ENCODE measurements at places on chromosomes 13 and 19.
A peak's percentile ranks its signal among the peaks of the same experiment; 100 is the strongest.

DNA sequence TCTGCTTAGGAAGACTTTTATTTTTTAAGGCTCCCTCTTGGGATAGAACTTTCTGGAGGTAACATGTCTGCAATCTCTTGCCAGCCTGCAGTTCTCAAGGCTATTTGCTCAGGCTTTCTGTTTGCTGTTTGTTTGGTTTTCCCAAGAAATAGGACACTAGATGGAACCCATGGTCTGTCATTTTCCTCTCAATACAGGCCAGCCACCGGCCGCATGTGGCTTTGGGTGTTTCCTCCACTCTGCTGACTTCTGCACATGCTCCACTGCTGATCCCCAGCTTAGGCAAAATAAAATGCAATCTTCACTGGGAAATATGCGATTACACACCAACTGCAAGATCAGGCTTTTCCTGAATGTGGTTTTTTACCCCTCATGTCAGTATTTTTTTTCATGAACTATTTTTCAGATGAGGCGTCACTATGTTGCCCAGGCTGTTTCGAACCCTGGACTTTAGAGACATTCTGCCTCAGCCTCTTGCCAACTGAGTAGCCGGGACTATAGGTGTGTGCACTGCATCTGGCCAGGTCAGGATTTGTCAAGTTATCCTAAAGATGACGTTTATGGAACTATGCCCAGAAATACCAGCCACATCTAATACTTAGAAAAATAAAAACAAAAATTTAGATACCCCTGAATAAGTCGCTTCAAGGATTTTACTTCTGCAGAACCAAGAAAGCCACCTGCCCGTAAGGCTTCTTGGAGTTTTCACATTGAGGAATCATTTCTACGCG, 94.3 kb upstream of the PABPC3 start:
- no peak for DNase-seq

DNA sequence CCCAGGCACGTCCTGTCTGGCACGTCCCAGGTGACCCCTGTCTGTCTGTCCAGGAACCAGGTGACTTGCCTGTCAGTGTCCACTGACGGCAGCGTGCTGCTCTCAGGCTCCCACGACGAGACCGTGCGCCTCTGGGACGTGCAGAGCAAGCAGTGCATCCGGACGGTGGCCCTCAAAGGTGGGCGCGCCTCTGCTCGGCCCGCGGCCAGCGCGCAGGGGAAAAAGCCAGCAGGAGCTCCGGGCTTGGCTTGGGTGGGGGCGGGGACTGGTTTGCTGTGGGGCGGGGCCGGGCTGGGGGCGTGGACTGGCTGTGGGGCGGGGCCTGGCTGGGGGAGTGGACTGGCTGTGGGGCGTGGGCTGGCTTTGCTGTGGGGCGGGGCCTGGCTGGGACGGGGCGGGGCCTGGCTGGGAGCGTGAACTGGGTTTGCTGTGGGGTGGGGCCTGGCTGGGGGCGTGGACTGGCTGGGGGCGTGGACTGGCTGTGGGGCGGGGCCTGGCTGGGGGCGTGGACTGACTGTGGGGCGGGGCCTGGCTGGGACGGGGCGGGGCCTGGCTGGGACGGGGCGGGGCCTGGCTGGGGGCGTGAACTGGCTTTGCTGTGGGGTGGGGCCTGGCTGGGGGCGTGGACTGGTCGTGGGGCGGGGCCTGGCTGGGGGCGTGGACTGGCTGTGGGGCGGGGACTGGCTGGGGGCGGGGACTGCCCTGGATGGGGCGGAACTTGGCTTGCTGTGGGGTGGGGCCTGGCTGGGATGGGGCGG, 7.2 kb downstream of the WDR18 start:
- DNase-seq: peak; percentile 44

GRCh38 chr19:58368561-58369360, 6.2 kb upstream of the ZNF497 start:
- DNase-seq: no peak

DNA sequence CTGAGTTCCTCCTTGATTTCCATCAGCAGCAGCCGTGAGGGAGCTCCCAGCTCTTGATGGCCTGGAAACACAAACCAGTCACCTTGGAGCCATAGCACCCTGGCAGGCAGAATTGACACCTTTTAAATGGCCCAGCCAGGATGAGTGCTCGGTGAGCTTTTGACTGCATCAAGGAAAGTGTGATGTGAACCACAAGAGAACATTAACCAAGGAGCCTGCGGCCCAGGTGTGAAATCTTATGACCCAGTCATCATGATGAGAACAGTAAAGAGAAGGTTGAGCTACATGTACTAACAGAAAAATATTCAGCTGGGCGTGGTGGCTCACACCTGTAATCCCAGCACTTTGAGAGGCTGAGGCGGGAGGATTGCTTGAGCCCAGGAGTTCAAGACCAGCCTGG, 22.8 kb downstream of the SUGP2 start:
- no peak for DNase-seq

GRCh38 chr19:13619203-13619632, 112.9 kb upstream of the CACNA1A start:
- no peak for DNase-seq

DNA sequence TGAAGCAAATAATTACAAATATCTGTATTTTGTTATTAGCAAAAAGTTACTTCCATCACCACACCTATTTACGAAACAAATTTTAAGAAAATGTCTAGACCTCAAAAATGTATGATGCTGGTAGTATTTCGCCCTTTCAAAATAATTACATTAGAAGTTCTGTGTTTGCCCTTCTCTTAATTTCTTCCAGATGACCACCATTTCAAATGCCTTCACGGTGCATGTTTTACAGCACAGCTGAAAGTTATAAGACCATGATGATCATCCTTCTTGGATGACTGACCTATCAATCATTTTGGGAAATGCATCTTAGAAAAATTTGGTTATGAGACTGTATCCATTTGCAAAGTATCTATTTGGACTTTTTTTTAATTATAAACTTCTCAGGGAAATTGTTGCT, 390.8 kb downstream of the SLITRK6 start:
- no peak for DNase-seq

DNA sequence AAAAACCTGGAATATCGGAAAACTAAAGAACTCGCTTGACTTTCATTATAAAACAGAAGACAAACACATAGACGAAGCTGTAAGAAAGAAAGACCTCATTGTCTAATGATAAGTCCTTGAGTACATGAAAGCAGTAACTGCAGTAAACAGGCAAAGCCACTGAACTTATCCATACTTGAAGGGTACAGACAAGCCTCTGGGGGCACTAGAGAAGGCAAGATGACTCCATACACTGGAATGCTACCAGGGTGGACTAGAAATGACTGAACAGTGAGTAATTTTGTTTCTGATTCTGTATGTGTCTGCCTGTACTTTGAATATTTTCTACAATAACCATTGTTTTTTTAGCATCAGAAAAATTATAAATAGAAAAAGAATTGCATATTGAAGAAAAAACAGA, 507.9 kb downstream of the UQCRFS1 start:
- DNase-seq: no peak

DNA sequence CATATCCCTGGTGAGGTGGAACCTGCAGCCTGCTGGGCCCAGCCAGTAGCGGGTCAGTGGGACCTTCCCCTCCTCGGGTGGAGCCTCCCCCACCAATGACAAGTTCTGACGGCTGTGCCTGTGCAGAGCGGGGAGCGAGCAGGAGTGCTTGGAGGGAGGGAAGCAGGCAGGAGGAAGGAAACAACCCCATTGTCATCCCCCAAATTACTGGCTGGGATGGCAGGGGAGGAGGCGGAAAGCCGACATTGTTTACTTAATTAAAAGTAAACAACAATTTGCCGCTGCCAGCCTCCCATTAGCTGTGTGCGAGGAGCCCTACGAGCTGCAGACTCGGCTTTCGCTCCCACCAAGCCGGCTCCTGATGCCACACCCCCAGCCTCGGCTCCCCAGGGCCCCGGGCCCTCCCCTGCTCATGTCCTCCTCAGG, 45.5 kb downstream of the LYL1 start:
- DNase-seq: no peak

GRCh38 chr13:101486708-101487437, 34.4 kb downstream of the ITGBL1 start:
- no peak for DNase-seq

DNA sequence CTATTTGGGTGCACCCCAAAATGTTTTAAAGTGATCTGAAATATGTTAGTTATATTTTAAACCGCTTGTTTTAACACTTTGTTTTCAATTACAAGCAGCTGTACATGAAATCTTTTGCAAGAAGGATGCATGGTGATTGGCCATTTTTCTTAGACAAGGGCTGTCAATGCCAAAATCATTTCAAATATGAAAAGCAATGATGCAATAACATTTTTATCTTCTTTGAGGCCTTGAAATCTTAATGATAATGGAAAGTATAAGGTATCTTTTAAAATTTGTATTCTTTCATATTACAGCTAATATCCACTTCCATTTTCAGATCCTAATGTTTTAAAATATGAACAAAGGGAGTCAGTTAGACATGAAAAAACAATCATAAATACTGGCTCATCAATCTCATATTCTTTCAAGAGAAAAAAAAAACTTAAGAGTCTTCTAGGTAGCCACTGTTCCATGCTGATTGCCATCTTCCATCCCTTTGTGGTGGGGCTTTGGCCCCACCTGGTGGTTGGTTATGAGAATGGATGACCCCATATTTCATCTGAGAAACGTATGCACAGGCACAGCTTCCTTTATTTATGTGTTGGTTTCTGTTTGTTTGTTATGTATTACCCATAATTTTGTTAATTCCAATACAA, 330.3 kb upstream of the MIR17HG start:
- DNase-seq: no peak

GRCh38 chr13:28805193-28805819, 14.8 kb upstream of the MTUS2 start:
- DNase-seq: peak; percentile 6

DNA sequence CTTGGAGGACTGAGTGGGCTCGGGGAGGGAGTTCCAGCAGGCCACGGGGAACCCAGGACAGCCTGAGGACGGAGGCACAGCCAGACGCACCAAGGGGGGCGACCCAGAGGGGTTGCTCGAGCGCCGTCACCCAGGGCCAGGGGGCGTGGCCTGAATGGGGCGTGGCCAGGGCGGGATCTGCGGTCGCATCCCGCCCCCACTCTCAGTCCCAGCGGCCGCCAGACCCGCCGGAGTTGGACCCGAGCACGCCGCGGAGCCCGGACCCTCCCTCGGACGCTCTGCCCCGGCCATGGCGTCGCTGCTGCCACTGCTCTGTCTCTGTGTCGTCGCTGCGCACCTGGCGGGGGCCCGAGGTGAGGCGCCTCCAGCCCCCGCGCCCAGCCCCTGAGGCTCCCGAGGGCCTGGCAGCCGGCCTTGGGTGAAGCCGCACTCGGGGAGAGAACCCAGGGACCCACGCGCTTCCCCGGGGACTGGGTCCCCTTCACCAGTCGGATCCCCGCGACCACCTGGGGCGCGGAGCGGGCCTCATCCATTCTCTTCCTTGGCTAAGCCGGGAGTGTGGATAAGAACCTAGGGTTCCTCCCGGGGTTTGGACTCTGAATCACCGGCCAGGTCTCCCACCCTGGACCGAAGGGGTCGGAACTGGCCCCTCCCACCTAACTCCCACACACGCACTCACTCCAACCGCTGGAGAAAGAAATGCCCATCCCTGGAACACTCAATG, at the start of gene CILP2:
Gene CILP2, plus strand, starts transcription at position 205 of the 724 bp plus-strand sequence. Its CDS starts 85 bp downstream, at position 290.
- no peak for DNase-seq

DNA sequence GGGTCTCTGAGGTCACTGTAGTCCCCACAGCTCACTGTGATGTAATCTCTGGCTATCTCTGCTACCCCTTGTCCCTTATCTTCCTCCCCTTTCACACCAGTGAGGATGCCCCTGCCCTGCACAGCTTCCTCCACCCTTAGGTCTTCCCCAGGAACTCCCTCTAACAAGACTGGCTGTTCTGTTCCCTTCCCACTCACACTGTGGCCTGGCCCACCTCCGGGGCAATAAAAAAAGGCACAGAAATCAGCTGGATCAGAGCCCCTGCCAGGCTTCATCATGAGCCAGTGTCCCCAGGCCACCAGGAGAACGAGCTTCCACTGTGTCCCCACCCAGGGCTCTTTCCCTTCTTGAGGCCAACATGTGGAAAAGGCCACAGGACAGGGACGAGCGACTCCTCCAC, 4.6 kb downstream of the CEACAM3 start:
- DNase-seq: no peak

DNA sequence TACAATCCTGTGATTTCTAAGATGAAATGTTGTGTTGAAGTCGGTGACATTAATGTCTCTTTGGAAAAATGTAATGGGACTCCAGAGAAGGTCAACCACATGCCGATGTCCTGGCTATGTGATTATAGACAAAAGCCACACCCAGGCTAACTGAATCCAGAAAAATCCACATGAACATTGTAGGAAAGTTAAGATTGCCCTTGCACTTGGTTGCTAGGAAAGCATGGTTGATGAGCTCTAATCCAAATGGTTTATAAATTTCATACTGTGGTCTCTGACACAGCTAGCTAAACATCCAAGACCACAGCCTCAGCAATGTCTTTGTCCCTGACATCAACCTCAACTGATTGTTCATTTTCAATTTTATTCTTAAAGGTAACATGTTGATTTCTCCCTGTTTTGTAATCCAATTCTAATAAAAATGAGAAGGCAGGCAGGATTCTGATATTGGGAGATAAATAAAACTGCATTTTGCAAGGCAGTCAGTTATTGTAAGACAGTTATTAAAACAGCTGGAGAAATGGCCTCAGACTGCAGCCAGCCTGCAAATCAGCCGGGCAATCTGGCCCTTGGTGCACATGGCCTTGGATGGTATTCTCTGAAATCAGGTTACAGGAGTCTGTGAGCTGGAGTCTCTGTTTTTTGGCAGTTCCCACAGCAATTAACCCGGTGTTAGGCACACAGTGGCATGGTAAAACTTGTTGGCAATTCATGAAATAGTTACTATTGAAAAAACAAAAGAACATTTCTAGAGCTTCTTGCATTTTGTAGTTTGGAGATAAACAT, 93.9 kb downstream of the STARD13 start:
- DNase-seq: no peak

DNA sequence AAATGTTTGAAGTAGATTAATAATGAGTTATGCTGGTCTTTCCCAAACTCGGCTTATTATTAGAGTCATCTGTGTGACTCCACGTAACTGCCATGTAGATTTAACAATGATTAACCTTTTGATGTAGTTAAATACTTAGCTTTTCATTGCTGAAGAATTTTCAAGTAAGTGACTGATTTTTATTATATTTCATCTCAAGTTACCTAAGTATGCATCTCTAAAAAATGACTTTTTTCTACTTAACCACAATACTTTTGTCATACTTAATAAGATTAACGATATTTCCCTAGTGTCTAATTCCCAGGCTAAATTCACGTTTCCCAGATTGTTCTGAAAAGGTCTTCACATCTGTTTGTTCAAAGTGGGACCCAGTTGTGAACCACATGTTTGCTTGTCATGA, 17.8 kb downstream of the BIVM start:
- no peak for DNase-seq

DNA sequence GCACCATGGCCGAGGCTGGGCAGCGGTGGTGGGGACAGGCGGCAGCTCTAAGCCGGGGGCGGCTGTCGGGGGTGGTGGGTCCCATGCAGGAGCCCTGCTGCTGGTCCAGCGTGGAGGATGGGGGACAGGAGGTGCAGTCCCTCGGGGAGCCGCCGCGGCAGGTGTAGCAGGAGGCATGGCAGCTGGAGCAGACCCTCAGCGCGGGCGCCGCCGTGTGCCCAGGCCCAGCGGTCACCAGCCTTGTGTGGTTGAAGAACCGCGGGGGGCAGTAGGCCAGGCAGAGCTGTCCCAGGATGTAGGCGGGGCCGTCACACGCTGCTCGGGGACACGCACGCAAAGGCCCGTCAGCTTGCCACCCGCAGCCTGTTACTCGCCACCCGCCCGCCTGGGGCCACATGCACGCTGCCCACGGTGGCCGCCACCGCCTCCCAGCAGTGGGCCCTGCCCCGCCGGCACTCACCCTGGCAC, 2.9 kb upstream of the C19orf25 start:
- no peak for DNase-seq

- DNase-seq: no peak
Measured at GRCh38 chr13:36028359-36029025, 102.7 kb downstream of the DCLK1 start.

GRCh38 chr13:79695754-79696153, 214.8 kb downstream of the NDFIP2 start:
- DNase-seq: no peak
